Cardiac muscle cell (in vitro differentiated cells and primary cell): ENCODE measurements at places on chromosomes 1 and 21. TPM values are rescaled to one million over a fixed set of nuclear protein-coding genes. Genes with fewer than 3 reads are reported as not detected.

Gene SYCP1
- not detected in 2 replicates for total RNA-seq

Gene HAO2
- total RNA-seq, result not detected in 2 replicates

Gene A3GALT2
- not detected in 2 replicates for total RNA-seq

Gene NBPF6
- not detected in 2 replicates for total RNA-seq

Gene FAM72C
- total RNA-seq, result 0.67 and 2.3 TPM in 2 replicates

Gene SPRR1A
- total RNA-seq, result not detected in 2 replicates

Gene KIF26B
- 141 and 177 TPM in 2 replicates for total RNA-seq

Gene ZDHHC18
- 16.2 and 16.6 TPM in 2 replicates for total RNA-seq

Gene GUCA2B
- total RNA-seq, result not detected in 2 replicates

Gene HFM1
- total RNA-seq, result 6.3 and 8.3 TPM in 2 replicates

Gene SPRR2B
- total RNA-seq, result not detected in 2 replicates

Gene DNALI1
- 28.7 and 43.2 TPM in 2 replicates for total RNA-seq

Gene GFI1
- 0.12 and 0.32 TPM in 2 replicates for total RNA-seq

Gene S100A14
- 0.51 TPM in 1 of 2 replicates, not detected in the other for total RNA-seq

Gene CCDC30
- total RNA-seq, result 1.8 and 3.2 TPM in 2 replicates

Gene COL11A1
- 41.0 and 56.7 TPM in 2 replicates for total RNA-seq

DNA sequence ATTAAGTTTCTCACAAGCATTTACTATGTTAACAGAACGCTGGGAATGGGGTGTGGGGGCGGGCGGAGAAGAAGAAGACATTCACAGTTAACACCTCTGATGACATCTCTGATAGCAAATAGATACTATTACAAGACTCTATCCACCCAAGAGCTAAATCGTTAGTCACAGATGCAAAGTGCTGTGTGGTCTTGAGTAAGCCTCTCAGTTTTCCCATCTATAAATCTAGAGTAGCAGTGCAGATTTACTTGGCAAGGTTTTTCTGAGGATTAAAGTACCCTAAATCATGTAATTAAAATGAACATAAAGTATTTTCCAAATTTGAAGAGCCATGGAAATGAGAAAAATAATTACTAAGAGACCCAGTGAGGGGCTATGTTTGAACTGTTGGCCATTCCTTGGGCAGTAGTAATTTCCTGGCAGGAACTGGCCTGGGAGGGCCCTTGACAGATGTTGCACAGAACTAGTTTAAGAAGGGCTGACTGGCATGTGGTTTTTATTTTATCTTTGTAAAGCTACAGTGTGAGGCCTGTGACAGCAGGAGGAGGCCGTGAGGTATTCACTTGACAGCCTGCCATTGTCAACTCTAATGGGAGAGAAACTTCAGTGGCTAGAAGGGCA lies 58.7 kb upstream of the APOBEC4 start:
- peak overlapping the region; percentile 91 for H3K27ac ChIP-seq
- H3K4me3 ChIP-seq, result no peak overlapping the region
- H3K27me3 ChIP-seq, result no peaks in the 10 kb centered on the region
- H3K4me1 ChIP-seq, result peaks cover 37% of the 10 kb centered on the region
- DNase-seq, result peak; percentile 63

DNA sequence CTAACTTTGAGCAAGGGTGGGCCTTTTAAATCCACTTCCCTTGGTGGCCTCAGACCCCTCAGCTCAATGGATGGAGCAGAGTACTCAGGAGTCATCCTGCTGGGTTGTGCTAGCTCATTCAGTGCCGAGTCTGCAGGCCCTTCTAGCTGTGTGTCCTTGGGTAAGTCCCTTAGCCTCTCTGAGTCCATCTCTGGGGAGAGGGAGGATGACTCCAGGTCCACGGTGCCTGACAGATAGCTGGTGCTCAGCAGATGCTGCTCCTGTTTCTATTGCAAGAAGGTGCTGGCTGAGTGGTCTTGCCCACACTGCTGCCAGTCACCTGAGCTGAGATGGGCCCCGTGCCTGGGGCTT lies 11.0 kb downstream of the LDLRAP1 start:
- peaks cover 5% of the 10 kb centered on the region for H3K4me1 ChIP-seq
- H3K36me3 ChIP-seq, result peaks cover 3% of the 10 kb centered on the region
- H3K27ac ChIP-seq, result no peak overlapping the region
- no peak overlapping the region for H3K4me3 ChIP-seq

GRCh38 chr21:24470852-24471251 lies 1136.4 kb downstream of the MRPL39 start:
- no peaks in the 10 kb centered on the region for H3K36me3 ChIP-seq
- H3K4me3 ChIP-seq, result no peak overlapping the region
- no peak for DNase-seq
- H3K27me3 ChIP-seq, result no peaks in the 10 kb centered on the region
- H3K4me1 ChIP-seq, result no peaks in the 10 kb centered on the region

- DNase-seq, result no peak
- peaks cover 8% of the 10 kb centered on the region for H3K4me1 ChIP-seq
- H3K27ac ChIP-seq, result no peak overlapping the region
- no peaks in the 10 kb centered on the region for H3K36me3 ChIP-seq
These were observed 144.1 kb downstream of the DISC1 start for GRCh38 chr1:231770506-231771175.

GRCh38 chr21:32467291-32467690 lies 54.8 kb downstream of the EVA1C start:
- no peaks in the 10 kb centered on the region for H3K27me3 ChIP-seq
- no peaks in the 10 kb centered on the region for H3K4me1 ChIP-seq
- no peaks in the 10 kb centered on the region for H3K36me3 ChIP-seq
- no peak for DNase-seq
- H3K27ac ChIP-seq, result no peak overlapping the region

GRCh38 chr1:240656531-240656930 lies 44.6 kb upstream of the GREM2 start:
- H3K36me3 ChIP-seq, result no peaks in the 10 kb centered on the region
- H3K27me3 ChIP-seq, result no peaks in the 10 kb centered on the region
- no peak overlapping the region for H3K27ac ChIP-seq
- no peak for DNase-seq
- H3K4me1 ChIP-seq, result no peaks in the 10 kb centered on the region
- H3K4me3 ChIP-seq, result no peak overlapping the region

- DNase-seq, result no peak
- no peak overlapping the region for H3K4me3 ChIP-seq
- H3K27me3 ChIP-seq, result no peaks in the 10 kb centered on the region
- no peaks in the 10 kb centered on the region for H3K4me1 ChIP-seq
- no peaks in the 10 kb centered on the region for H3K36me3 ChIP-seq
These were observed 129.3 kb upstream of the GORAB start for GRCh38 chr1:170402476-170403311.

DNA sequence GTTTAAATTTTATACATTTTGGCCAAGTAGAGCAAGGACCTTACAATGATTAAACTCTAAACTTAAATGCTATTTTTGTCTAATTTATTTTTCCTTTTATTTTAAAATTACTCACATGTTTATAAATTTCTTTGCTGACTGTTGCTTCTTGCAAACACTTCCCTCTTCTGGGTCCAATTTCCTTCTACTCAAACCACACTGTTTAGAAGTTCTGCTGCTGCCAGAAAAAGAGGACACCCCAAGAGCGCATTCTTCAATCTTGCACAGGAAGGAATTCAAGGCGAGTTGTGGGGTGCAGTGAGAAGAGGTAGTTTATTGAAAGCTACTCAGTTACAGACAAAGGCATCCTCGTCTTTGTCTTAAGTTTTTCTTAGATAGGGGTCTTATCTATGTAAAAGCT lies 88.5 kb upstream of the NEK7 start:
- H3K27me3 ChIP-seq, result no peaks in the 10 kb centered on the region
- no peaks in the 10 kb centered on the region for H3K4me1 ChIP-seq
- H3K36me3 ChIP-seq, result no peaks in the 10 kb centered on the region
- no peak for DNase-seq
- H3K27ac ChIP-seq, result no peak overlapping the region
- no peak overlapping the region for H3K4me3 ChIP-seq

DNA sequence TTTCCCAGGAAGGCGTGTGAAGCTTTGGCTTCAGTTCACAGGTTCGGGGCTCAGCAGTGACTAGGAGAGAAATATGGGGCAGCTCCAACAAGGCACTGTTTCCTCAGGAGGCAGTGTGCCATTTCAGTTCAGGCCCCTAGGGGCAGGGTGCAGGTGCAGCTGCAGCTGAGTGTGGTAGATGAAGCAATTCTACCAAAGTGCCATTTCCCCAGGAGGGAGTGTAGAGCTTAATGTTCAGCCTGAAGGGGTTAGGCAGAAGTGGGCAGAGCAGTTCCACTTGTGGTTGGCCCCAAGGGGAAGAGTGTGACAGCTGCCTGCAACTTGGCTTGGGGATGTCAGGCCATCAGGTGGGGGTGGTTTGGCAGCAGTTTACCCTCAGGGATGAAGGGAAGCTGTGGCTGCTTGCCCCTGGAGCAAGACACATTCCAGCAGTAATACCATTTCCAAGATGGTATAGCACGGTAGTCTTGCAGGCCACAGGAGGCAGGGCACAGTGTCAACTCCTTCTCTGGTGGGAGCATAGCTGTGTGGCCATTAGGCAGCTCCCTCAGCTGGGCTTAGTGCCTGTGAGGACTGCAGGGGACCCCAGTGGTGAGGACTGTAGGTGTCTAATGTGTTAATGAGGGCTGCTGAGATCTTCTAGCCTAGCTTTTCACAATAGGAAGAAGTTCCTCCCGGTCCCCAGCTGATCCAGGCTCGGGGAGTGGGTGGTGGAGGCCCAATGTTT lies 34.7 kb downstream of the RGSL1 start:
- H3K4me3 ChIP-seq, result no peak overlapping the region
- H3K27me3 ChIP-seq, result no peaks in the 10 kb centered on the region
- no peak overlapping the region for H3K27ac ChIP-seq
- DNase-seq, result no peak
- H3K4me1 ChIP-seq, result no peaks in the 10 kb centered on the region
- no peaks in the 10 kb centered on the region for H3K36me3 ChIP-seq

- H3K36me3 ChIP-seq, result no peaks in the 10 kb centered on the region
- no peak for DNase-seq
- H3K4me3 ChIP-seq, result no peak overlapping the region
- H3K4me1 ChIP-seq, result peaks cover 15% of the 10 kb centered on the region
These were observed 2.2 kb downstream of the TBX15 start for GRCh38 chr1:118985640-118986554.

GRCh38 chr1:208461680-208462079 lies 217.5 kb upstream of the PLXNA2 start:
- no peaks in the 10 kb centered on the region for H3K36me3 ChIP-seq
- H3K4me3 ChIP-seq, result no peak overlapping the region
- H3K4me1 ChIP-seq, result no peaks in the 10 kb centered on the region
- no peak for DNase-seq
- H3K27me3 ChIP-seq, result no peaks in the 10 kb centered on the region
- H3K27ac ChIP-seq, result no peak overlapping the region

DNA sequence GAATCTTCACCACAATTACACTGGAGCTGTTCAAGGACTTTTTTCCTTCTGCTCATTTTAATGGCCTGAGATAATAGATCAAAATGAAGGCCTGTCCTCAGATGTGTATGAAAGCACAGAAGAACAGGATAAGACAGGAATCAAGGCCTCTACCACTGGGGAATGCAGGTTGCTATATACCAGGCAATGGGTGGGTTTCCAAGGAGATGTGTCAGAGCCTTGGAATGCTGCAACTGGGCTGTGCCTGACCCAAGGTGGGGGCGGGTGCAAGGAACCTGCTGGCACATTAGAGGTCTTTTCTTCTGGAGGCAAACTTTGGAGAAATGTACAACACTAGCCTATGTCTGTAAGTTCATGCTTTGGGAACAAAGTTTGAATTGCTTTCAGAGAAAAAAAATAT lies 21.7 kb upstream of the LAMC2 start:
- no peaks in the 10 kb centered on the region for H3K27me3 ChIP-seq
- no peak overlapping the region for H3K27ac ChIP-seq
- DNase-seq, result no peak

- no peak for DNase-seq
- no peaks in the 10 kb centered on the region for H3K4me1 ChIP-seq
- H3K27me3 ChIP-seq, result no peaks in the 10 kb centered on the region
- H3K4me3 ChIP-seq, result no peak overlapping the region
- H3K36me3 ChIP-seq, result no peaks in the 10 kb centered on the region
These were observed 285.1 kb upstream of the POU3F1 start for GRCh38 chr1:38331496-38332210.

- DNase-seq, result no peak
- H3K27ac ChIP-seq, result no peak overlapping the region
- H3K36me3 ChIP-seq, result no peaks in the 10 kb centered on the region
- peaks cover 45% of the 10 kb centered on the region for H3K27me3 ChIP-seq
- no peaks in the 10 kb centered on the region for H3K4me1 ChIP-seq
These were observed 10.6 kb downstream of the TRIM67 start for GRCh38 chr1:231172411-231172810.

DNA sequence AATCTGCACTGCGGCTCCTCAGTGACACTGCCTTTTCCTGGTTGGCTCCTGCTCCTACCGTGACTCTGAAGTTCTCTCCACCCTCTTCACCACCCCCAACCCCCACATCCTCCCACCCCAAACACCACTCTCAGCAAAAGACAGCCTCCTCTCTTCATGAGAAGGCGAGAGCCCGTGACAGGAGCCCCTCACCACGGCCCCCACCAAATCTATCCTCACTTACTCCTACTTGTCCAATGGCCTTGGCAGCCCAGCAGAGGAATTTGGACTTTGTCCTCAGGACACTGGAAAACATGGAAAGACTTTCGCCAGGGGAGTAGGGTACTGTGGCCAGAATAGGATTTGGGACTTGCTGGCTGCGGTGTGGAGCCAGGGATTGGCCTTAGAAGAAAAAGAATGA lies 6.9 kb downstream of the TMEM125 start:
- H3K36me3 ChIP-seq, result no peaks in the 10 kb centered on the region
- no peak overlapping the region for H3K4me3 ChIP-seq
- DNase-seq, result no peak
- no peaks in the 10 kb centered on the region for H3K27me3 ChIP-seq
- H3K27ac ChIP-seq, result no peak overlapping the region
- no peaks in the 10 kb centered on the region for H3K4me1 ChIP-seq

DNA sequence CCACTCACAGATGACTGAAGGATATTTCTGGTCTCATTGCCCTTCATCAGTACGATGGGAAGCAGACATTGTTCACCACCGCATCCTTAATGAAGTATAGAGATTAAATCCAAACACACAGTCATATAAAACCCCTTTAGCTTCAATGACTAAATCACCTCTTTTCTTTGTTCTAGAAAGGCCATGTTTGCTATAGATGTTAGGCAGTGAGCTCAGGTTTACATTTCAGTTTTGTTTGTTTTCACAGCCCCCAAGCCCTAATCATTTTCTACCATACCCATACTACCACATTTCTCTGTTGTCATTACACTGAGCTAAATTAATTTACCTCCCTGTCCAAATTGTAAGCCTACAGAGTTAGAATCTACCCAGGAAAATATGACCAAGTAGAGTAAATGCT lies 385.1 kb downstream of the NTNG1 start:
- DNase-seq, result no peak
- H3K4me1 ChIP-seq, result no peaks in the 10 kb centered on the region
- H3K27ac ChIP-seq, result no peak overlapping the region

GRCh38 chr1:200272481-200273068 lies 137.3 kb downstream of the ZNF281 start:
- no peak overlapping the region for H3K27ac ChIP-seq
- peaks cover 14% of the 10 kb centered on the region for H3K4me1 ChIP-seq
- H3K27me3 ChIP-seq, result peaks cover 9% of the 10 kb centered on the region
- H3K4me3 ChIP-seq, result no peak overlapping the region

DNA sequence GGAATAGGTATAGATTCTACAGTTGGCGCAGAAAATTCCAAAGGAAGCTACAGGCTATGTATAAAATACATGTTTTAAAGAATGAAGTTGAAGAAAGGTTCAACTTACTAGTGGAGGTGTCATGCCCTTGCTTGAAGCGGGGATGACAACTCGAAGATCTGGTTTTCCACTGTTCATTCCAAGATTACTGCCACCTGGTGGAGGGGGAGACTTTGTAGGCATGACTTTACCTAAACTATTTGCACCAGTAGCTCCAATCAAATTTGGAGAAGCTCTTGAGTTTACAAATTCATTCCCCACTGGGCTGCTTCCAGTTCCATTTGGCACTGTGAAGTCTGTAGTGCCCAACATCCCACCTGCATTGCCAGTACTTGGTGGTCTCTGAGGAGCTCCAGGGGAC lies 81.7 kb downstream of the AXDND1 start:
- H3K4me1 ChIP-seq, result no peaks in the 10 kb centered on the region
- H3K27me3 ChIP-seq, result no peaks in the 10 kb centered on the region
- H3K36me3 ChIP-seq, result no peaks in the 10 kb centered on the region
- no peak overlapping the region for H3K4me3 ChIP-seq
- H3K27ac ChIP-seq, result no peak overlapping the region
- DNase-seq, result peak; percentile 8
